Activated naive CD4-positive, alpha-beta T cell treated with anti-CD3 and anti-CD28 coated beads for 36 hours (primary cell): ENCODE measurements at places on chromosomes 7 and 10.

DNA sequence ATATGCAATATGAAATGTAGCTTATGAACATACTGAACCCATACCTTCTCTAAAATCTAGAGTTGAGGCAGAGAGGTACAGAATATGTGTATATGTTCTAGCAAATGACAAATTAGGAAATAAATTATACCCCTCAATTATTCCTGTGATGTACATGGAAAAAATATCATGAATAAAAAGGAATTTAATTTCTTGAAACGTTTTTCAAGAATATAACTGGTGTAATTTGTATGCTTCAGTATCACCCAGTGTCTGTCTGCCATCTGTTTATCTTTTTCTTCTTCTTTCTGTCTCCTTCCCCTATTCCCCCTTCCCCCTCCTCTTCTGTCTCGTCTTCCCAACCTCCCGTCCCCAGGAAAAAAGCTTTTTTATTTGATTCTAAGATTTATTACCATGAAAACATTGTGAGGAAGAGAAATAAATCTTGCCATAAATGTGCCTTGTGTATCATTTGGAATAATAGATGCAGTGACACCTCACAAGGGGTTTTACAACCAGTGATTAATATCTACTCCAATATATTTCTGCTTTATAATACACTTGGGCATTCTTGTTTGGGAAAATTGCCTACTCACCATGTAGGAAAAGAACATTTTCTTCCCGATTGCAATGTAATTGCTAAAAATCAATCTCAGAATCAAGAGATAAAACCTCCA lies 12.2 kb downstream of the LANCL2 start:
- no peak for DNase-seq

DNA sequence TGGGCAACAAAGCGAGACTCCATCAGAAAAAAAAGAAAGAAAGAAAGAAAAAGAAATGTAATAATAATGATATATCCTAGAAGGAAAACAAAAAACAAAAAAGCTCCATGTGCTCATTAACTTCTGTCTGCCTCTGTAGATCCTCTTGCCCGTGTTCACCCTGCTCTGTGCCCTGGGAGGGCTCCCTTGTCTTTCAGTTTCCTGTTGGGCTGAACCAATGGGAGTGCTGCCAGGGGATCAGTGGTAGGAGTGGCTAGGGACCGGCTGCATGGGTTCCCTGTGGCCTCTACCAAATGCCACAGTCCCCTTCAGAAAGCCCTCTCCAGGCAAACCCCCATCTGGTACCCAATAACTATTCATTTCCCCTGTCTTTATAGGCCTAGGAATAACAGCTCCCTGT lies 51.8 kb upstream of the PARD3 start:
- DNase-seq = no peak

GRCh38 chr10:63758080-63758479 lies 236.9 kb downstream of the REEP3 start:
- DNase-seq = no peak

DNA sequence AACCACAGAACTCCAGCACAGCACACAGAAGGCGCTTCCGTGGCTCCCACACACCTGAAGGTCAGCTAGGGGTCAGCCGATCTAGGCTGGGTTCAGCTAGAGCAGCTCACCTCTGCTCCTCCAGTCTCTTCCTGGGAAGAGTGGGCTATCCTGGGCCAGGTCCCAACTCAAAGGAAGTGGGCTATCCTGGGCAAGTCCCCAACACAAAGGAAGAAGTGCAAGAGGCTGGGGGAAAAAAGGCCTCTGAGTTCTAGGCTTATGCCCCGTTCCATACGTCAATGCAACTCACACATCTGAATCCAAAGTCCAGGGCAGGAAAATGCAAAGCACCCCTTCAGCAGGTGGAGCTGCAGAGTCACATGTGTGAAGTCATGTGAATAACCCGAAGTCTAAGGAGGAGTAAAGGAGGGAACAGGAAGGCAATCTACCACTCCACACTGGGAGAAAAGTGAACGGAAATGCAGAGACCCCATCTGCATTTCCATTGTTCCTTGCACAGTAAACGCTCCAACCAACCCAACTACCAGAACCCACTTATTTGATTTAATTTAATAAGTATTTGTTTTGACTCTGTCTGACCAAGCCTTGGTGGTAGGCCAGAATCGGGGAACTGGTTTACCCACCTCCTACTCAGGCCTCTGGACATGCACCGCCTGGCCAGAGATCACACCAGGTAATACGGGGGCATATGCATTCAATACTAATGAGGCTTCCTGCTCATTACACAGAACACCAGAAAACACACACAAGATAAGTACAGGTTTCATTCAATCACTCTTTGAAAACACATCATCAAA lies 95.5 kb upstream of the RNF32 start:
- no peak for DNase-seq

DNA sequence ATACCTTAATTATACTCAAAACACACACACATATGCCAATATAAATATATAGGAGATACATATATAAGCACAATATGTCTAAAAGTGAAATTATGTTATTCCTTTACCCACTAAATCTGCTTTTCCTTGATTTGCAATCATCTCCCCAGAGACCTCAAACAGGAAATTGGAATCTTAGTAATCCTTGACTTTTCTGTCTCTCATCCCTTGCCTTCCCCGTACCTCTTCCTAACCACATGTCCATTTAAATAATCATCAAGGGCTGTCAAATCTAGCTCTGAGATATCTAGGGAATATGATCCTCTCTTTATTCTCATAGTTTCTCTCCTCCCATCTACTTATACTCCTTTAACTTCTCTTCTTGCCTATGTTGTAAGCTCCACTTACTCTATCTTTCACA lies 336.6 kb downstream of the HGF start:
- DNase-seq = no peak

- no peak for DNase-seq
Measured at GRCh38 chr10:126315494-126316177, 72.6 kb downstream of the ADAM12 start.

GRCh38 chr10:115056186-115056585 lies 37.0 kb upstream of the ATRNL1 start:
- no peak for DNase-seq

- peak; percentile 38 for DNase-seq
Measured at GRCh38 chr10:132627666-132628531, 90.3 kb downstream of the INPP5A start.

- DNase-seq = no peak
Measured at GRCh38 chr7:127619681-127620405, 1.9 kb upstream of the PAX4 start.

GRCh38 chr10:48254750-48255512 lies 19.6 kb downstream of the FRMPD2 start:
- DNase-seq = no peak

GRCh38 chr10:100286051-100287033 lies at the start of gene BLOC1S2:
BLOC1S2 (minus strand) TSS chr10:100286680; CDS start chr10:100286659, 21 bp downstream.
- peak; percentile 87 for DNase-seq

GRCh38 chr7:51356849-51357516 lies 40.4 kb upstream of the COBL start:
- DNase-seq = no peak

- no peak for DNase-seq
Measured at GRCh38 chr10:24333736-24334135, 124.8 kb downstream of the KIAA1217 start.

DNA sequence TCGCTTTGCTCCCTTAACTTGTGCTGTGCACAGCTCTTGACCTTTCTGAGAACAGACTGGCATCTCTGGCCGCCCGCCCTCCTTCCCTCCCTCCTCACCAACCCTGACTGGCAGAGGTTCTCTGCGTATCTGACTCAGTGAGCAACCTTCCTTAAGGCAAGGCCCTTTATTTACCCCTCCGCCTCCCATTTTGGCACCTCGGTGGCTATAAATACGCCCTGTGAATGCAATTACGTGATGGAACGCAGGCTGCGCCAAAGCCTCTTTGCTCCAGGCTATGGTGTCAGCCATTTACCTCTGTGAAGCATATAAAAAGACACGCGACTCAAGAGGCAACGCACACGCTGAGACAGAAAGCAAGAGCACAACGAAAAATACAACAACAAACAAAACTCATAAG lies 764.3 kb downstream of the SUGCT start:
- no peak for DNase-seq

DNA sequence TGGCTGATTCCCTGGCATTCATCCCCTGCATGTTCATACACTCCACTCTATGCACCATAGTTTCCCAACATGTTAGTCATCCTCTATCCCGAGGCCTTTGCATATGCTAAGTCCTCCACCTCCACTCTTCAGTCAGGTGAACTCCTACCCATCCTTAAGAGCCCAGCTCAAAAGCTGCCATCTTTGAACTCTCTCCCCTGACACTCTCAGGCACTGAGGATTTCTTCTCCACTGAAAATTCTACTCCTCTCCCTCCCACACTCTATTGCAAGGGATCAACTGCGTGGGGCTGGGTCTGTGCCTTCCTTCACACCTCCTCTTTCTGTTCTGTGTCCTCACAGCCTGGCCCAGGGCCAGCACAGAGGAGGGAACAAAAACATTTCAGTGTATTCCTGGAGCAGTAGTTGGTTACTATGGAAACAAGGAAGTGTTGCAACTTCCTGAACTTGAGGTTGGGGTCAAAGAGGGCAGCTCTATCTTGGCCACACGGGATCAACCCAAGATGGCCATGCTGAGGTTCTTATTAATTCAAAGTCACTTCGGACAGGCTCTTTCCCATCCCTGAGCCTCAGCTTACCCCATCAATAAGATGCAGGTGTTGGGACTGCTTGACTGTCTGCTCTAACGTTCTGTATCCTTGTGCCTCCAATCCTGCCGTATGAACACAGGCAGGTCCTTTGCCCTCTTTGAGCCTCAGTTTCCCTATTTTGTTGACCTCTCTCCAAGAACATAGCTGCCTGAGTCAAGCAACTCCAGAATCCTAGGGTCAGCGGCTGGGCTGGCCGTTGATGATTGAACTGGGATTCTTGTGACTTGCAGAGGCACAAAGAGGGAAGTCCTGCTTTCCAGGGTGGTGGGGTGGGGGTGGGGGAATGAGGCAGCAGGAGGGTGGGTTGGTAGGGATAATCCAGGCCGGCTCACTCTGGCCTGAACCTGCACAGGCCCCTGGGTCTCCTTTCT lies 15.5 kb downstream of the ZMIZ1 start:
- DNase-seq = peak; percentile 50

- no peak for DNase-seq
Measured at GRCh38 chr10:66799474-66799873, 126.4 kb upstream of the LRRTM3 start.
